T-cell (primary cell): ENCODE measurements at places on chromosomes 6 and 20. TPM values are rescaled to one million over a fixed set of nuclear protein-coding genes. Genes with fewer than 3 reads are reported as not detected.

- no peak for DNase-seq
These were observed 343.0 kb downstream of the CDKAL1 start for GRCh38 chr6:20877008-20877937.

GRCh38 chr6:99181174-99181573, 168.3 kb downstream of the FAXC start:
- no peak for DNase-seq

The GHRH gene
- total RNA-seq: not detected

The TSHZ2 gene
- 25.8 TPM for total RNA-seq

DNA sequence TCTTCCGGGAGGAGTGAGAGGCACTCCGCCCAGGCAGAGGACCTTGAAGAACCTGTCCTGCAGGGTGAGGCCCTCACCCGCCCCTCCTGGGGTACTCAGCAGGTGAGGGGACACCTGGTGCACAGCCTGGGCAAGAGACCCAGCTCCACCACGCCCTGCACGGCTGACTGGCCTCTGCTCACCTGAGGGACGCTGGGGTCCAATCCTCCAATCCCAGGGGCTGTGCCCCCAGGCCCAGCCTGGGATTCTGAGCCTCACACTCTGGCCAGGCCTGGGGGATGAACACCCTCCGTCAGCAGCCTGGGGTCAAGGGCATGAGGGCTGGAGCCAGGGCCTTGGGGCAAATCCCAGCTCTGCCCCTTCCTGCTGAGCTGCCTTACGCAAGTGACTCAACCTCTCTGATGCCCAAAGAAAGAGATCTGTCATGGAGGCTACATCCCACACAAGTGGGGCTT, 149.9 kb upstream of the PTPN1 start:
- DNase-seq: no peak

DNA sequence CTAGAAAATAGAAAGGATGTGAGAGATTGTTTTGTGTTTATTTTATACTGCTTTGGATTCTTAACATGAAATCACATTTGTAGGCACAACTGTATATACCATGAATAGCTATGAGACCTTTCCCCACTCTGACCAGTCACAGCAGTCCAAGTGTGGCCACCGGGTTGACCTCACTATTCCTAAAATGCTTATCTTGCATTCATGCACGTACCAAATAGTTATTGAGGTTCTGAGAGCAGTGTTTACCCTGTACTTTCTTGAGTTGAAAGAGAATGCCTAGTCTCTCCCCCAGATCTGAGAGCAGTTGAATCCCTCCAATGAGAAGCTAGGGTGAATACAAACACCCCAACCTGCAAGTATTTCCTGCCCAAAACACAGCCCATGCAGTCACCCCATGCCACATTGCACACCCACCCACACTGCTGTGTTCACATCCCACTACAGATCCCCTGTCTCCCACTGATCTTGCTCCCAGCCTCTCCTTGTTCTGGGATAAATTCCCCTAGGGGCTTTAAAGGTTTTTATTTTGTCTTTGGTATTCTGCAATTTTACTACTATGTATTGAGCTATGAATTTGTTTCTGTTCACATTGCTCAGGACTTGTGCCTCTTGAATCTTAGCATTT, 51.6 kb downstream of the GOPC start:
- no peak for DNase-seq

DNA sequence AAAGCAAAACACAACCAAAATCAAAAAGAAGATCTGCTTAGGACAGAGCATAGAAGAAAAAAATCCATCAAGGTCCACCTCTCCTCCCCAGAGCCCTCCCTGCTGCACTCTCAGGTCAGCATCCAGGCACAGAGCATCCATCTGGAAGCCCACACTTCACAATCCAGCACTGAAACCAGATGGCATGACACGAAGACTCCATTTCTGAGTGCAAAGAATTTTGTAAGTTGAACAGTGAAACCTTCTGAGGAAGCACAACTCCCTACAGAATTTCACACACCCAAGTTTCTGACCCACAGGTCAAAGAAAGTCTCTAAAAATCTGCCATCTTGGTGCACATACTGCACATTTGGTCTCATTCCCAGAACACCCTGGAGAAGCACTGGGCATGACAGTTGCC, 128.8 kb upstream of the STXBP5 start:
- no peak for DNase-seq
